Endodermal cell (in vitro differentiated cells): ENCODE measurements at places on chromosomes 4 and X.

GRCh38 chr4:89397441-89397840, 89.8 kb upstream of the GPRIN3 start:
- DNase-seq, result no peak

GRCh38 chr4:64727960-64728359, 318.7 kb upstream of the TECRL start:
- DNase-seq, result peak; percentile 52

GRCh38 chr4:140071806-140072205, 82.2 kb downstream of the MAML3 start:
- no peak for DNase-seq

GRCh38 chrX:118199997-118200396, 83.4 kb upstream of the KLHL13 start:
- DNase-seq, result no peak

GRCh38 chrX:93428497-93428896, 244.9 kb downstream of the NAP1L3 start:
- no peak for DNase-seq

DNA sequence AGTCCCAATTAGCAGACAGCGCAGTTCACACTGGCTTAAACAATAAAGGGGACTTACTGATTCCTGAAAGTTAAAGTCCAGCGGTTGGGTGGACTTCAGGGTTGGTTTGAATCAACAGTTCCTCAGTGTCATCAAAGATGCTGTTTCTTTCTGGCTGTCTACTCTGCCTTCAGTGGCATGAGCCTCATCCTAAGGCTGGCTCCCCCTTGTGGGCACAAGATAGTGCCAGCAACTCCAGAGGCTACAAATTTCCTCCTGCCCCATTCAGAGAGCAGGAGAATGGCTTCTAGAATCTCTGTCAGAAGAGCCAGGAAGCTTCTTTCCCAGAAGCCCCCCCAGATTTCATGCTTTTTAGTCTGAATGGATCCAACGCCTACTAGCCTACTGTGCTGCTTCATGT, 82.4 kb upstream of the MTM1 start:
- peak; percentile 79 for DNase-seq
